CD8-positive, alpha-beta memory T cell (primary cell): ENCODE measurements at places on chromosomes 11 and 22. TPM values are rescaled to one million over a fixed set of nuclear protein-coding genes. Genes with fewer than 3 reads are reported as not detected.

OR8D4 gene
- total RNA-seq: not detected

DNA sequence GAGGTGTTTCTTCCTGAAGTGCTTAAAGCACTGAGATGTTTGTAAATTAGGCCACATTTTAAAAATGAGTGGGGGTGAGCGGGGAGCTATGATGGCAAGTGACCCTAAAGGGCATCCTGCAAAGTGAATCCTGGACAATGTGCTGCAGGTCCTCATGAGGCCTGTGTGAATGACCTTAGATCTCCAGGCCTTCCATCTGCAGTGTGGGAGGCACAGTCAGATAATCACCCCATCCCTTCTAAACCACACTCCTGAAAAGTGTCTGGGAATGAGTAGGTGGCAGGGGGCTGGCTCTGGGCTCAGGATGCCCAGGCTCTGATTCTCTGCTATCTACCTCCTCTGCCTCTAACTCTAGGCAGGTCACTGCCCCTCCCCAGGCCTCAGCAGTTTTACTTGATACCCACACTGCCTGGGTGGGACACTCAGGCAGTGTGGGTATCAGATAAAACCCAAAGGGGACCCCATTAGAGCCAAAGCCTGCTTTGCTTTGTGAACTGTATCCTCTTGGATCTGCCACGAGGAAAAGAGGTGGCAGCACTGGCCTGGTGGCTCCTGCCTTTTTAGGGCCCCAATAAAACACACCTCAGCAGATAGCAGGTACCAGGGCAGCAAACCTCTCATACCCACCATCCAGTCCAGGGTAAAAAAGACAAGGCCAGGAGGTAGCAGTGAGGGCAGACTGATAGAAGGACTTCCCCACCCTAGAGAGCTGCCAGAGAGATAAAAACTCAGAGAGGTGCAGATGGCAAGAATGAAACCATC lies 10.5 kb downstream of the STARD10 start:
- H3K27ac ChIP-seq: no peak overlapping the region
- H3K4me1 ChIP-seq: peaks cover 17% of the 10 kb centered on the region
- H3K4me3 ChIP-seq: no peak overlapping the region
- no peaks in the 10 kb centered on the region for H3K36me3 ChIP-seq

CASP1 gene
- 30.0 TPM for total RNA-seq

OR56A3 gene
- total RNA-seq: not detected

TIMM8B gene
- 73.5 TPM for total RNA-seq

APOA5 gene
- total RNA-seq: not detected

ARAP1 gene
- total RNA-seq: 64.0 TPM

DNA sequence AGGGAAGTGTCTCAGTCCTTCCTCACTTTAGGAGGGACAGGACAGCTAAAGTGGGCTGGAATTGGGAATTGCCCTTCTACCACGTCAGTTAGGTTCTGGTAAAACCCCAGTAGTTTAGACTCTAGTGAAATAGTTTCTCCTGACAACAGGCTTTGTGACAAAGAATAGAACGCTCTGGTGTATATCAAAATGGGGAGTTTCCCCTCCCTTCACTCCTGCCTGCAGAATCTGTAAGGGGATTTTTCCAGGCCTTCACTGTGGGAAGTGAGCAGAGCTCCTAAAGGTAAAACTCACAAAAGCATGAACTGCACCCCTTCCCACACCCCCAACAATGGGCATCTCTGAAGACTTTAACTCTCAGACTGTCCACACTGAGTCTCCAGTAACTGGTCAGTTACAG lies 460.9 kb upstream of the LRRC4C start:
- no peaks in the 10 kb centered on the region for H3K36me3 ChIP-seq
- no peak overlapping the region for H3K4me3 ChIP-seq
- no peaks in the 10 kb centered on the region for H3K4me1 ChIP-seq
- DNase-seq: no peak
- no peak overlapping the region for H3K27ac ChIP-seq
- H3K27me3 ChIP-seq: no peaks in the 10 kb centered on the region

DNA sequence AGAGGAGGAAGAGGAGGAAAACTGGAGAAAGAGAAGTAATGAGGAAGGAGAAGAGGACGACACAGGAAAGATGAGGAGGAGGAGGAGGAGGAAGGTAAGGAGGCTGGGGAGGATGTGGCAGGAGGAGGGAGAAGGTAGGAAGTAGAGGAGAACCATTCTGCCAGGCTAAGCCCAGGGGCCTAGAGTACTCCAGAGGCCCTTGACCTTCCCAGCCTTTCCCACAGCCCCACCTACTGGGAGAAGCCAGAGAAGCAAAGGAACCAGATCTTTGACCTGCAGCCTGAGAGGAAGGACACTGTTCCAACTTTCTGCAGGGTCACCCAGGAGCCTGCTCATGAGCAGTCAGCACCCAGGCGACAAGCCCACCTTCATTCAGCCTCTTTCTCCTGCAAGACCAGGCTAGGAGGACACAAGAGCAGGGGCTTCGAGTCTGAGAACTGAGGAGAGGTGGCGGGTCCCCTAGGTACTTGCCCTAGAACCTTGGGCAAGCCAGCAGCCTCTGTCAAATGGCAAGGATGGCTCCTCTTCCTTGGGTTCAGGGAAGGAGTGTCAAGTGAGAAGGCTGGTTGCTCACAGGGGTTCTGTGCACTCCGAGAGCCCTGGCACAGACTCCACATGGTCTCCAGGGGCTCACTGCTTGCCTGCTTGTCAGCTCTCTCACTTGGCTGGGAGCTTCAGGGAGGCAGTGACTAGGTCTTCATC lies 27.9 kb upstream of the OAF start:
- H3K27me3 ChIP-seq: no peaks in the 10 kb centered on the region
- H3K36me3 ChIP-seq: no peaks in the 10 kb centered on the region
- no peak overlapping the region for H3K4me3 ChIP-seq
- H3K4me1 ChIP-seq: no peaks in the 10 kb centered on the region
- no peak overlapping the region for H3K27ac ChIP-seq
